ENCODE measurements at places on chromosomes 5 and 9.

DNA sequence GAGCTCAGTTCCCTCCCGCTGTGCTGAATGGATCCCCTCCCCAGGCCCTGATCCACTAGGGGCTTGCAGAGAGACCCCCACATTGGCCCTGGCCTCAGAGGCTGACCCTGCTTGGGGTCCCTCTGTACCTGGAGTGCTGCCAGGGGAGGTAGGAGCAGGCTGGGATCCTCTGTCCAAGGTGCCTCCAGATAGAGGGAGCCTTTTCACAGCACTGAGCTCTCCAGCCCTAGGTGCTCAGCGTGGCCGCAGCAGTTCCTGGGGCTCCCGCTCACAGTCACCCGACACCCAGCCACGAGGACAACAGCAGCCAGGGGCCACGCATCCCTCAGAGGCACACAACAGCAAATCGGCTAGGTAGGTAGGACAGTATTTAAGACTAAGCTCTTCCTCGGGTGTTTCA lies 62.2 kb upstream of the IRX2 start:
- no peak for DNase-seq

- DNase-seq = no peak
Observed at GRCh38 chr5:108311682-108312081, 70.2 kb downstream of the FBXL17 start.

DNA sequence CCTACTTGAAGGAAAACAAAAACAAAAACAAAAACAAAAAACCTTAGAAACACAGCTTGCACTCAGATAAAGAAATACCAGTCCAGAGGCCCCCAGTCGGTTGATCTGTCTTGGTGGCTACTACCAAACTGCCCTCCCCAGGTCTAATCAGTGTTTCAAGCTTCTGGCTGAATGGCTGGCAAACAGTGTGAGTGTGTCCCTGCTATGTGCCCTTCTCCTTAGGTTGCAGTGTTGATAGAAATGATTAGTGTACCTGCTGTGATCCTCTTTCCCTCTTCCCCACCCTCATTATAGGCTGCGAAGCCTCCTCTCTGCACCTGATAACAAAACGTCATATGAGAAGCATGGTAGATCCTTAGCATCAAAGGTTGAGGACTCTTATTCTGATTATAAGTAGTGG lies 12.8 kb downstream of the NR4A3 start:
- DNase-seq = no peak

DNA sequence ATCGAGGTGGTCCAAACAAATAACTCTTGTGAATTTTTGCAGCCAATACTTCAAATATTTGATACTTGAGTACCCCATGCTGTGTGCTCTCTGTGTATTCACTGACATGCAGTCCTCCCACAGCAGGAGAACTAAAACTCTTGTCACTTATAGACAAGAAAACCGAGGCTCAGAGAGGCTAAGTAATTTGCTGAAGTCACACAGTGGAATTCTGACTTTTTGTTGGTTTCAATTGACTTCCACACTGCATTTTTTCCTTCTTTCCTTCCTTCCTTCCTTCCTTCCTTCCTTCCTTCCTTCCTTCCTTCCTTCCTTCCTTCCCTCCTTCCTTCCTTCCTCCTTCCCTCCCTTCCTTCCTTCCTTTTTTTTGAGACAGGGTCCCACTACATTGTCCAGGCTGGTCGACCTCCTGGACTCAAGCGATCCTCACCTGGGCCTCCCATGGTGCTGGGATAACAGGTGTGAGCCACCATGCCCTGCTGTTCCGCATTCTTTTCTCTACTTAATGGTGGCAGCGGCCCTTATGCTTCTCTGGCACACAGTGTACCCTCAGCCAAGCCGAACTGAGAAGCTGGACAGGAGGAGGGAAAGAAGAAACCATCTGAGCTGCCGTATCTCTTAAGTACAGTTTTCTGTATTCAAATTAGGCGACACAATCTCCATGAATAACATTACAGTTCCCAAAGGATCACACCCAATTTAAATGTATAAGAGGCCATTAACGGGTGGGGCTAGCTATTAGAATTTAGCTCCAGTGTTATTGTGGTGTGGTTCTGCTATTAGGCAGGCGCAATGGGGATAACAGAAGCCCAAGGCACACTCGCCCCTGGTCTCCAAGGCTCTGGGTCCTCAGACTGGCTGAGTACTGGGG lies 38.4 kb upstream of the GRHPR start:
- no peak for DNase-seq

- DNase-seq = no peak
Observed at GRCh38 chr9:99411068-99411467, 189.0 kb downstream of the SEC61B start.

- DNase-seq = no peak
Observed at GRCh38 chr5:104172976-104173375, 610.4 kb upstream of the NUDT12 start.

- no peak for DNase-seq
Observed at GRCh38 chr9:3742586-3742985, 216.8 kb upstream of the RFX3 start.

DNA sequence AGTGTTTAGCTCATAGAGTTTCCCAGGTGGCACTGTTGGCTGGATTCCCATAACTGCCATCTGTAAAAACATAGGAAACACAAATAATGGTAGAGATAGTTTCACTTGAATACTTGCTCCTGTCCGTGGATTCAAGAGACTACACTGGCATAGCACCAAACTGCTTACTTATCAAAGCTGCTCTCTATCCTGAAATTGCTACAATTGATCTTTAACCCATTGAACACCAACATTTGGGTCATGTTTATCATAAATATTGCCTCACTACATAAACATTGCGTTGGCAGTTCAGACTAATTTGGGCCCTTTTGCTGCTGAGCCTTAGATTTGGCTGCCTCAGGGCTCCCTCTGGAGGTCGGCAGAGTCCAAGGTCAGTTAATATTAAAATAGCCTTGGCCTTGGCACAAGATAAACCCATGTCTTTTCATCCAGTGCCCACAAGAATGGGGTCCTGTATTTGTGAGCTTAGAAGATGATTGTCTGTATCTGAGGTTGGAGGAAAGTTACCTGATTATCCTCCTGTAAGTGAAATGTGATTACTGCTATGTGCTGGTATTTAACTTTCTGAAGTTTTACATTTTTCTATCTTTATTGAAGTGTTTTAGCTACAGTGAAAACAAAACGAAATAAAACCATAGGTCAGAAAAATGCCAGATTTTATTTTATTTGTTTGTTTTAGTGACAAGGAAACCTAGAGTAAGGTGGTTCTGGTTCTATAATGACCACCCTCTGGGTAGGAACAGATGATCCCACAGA lies 4.0 kb upstream of the RANBP3L start:
- DNase-seq = no peak

- DNase-seq = no peak
Observed at GRCh38 chr5:140344683-140345423, 1.6 kb downstream of the HBEGF start.

GRCh38 chr9:98521141-98521540 lies 187.6 kb downstream of the GABBR2 start:
- DNase-seq = no peak

DNA sequence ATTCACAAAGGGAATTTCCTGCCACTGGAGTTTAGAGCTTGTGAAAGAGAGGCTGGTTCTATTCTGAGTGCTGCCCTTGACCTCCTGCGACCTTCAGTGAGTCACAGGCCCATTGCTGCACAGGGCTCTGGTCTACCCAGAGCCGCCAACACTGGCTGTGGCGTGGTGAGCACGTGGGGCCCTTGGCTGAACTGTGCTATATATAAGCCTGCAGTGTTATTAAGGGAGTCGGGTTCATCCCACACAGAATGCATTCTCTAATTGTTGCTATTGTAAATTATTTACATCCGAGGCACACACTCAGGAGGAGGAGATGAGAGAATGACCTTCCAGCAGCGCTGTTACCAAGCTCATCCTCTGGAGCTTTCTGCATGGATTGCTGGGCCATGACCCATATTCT lies 47.1 kb downstream of the BRINP1 start:
- no peak for DNase-seq

DNA sequence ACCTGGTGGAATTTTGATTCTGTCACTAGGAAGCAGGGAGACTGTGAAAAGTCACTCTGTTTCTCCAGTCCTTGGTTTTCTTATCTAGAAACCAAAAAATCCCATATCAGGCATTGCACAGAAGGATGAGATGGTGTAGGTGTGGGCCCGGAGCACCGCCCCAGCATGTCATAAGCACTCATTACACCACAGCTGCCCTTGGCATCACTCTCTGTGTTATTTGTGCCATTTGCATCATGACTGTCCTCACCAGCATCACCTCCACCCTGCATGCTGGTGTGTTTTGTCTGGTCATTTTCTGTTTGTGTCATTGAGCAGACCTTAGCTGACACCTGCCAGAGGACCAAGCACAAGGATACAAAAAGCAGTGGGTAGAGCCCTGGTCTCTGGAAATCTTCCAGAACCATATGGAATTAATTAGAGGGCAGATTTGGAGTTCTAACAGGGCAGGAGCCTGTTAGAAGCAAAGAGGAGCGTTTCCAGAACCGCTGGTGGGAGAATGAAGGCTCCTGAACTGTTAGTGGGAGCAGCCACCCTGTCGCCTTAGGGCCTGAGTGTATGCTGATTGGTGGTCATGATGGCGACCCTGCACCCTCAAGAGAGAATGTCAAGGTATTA lies 99.3 kb downstream of the AMBP start:
- no peak for DNase-seq

GRCh38 chr9:136204838-136205706 lies at the start of gene LHX3:
LHX3 (minus strand) TSS chr9:136205128; CDS start chr9:136205012, 116 bp downstream.
- DNase-seq = no peak

DNA sequence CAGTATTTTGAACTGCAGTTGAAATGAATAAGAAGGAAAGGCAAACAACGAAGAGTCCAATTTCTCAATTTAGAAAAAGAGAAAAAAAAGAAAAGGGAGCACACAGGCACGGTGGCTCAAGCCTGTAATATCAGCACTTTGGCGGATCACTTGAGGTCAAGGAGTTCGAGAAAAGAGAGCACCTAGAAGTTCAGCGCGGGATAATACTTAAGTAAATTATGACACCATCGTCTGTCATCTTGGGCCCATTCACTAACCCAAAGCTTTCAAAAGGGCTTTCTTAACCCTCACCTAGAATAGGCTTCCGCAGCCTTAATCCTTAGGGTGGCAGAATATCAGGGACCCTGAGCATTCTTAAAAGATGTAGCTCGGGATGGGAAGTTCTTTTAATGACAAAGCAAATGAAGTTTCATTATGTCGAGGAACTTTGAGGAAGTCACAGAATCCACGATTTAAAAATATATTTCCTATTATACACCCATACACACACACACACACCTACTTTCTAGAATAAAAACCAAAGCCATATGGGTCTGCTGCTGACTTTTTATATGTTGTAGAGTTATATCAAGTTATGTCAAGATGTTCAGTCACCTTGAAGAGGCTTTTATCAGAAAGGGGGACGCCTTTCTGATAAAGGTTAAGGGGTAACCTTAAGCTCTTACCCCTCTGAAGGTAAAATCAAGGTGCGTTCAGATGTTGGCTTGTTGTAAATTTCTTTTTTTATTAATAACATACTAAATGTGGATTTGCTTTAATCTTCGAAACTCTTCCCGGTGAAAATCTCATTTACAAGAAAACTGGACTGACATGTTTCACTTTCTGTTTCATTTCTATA lies 602 bp upstream of the CD274 start:
- DNase-seq = no peak

DNA sequence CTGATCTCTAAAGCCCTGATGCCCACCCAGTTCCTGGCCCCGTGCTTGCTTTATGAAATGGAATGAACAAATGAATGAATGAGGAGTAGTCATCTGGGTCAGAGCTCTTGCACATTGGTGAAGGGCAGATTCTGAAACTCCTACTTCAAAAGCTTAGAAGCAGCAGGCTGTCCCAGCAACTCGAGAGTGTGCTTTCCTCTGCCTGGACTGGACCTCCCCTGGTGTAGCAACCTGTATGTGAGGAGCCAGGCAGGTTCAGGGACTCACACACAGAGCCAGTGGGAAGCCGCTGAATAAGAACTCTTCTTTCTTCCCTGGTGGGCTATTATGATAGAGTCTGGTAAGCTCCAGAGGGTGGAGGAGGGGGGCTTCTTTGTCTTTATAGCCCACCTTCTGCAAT lies 396.4 kb downstream of the CDK5RAP2 start:
- DNase-seq = no peak

DNA sequence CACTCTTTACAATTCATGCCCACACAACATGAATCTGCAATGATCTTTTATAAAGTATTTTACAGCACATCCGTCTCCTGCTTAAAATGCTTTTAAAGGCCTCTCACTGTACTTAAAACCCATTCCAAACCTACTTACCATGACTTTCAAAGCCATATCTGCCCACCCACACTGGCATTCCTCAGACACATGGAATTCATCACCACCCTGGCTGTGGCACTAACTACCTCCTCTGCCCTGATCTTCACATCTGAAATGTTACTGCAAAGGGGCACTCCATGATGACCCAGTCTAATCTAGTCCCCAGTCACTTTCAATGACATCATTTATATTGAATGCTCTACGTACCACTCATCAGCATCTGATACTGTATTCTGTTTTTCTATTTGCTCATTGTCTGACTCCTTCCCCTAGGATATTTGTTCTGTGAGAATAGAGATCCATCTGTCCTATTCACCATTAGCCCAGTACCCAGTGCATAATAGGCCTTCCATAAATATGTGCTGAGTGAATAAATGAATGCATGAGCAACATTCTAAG lies 193.2 kb upstream of the KIF2A start:
- no peak for DNase-seq

DNA sequence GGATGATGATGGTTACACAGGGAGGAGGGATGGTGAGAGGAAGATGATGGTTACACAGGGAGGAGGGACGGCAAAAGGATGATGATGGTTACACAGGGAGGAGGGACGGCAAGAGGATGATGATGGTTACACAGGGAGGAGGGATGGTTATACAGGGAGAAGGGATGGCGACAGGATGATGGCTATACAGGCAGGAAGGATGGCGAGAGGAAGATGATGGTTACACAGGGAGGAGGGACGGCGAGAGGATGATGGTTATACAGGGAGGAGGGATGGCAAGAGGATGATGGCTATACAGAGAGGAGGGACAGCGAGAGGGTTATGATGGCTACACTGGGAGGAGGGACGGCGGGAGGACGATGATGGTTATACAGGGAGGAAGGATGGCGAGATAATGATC lies 64.1 kb upstream of the FCN1 start:
- DNase-seq = no peak

DNA sequence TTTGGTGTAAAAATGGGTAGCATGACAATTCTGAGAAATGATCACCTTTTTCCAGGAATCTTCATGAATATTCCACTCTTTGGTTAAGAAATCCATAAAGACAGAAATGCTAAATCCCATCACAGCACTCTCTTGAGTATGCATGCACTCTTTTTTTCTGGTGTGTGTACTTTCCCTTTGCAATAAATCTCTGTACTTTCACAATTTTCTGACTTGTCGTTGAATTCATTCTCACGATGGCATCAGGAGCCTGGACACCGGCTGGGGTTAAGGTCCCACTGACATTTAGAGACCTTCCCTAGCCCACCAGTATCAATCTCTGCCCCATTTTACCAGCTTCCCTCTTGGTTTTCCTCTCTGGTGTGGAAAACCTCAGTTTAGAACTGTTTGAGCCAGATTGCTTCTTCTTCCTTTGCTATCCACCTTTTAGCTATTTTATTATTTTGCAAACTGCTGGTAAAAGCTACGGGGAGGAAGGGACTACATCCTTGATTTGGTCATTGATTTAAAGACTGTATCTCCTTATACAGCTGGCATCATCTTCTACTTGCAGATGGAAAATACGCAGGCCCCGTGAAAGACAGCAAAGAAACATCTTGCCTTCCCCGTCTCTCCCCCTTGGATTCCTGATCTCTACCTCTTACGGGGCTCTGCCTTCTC lies 59.9 kb upstream of the ZFR start:
- no peak for DNase-seq

GRCh38 chr9:105293408-105293807 lies 49.0 kb downstream of the SLC44A1 start:
- no peak for DNase-seq

- DNase-seq = no peak
Observed at GRCh38 chr5:93894601-93895354, 153.4 kb upstream of the POU5F2 start.
